ENCODE measurements at places on chromosomes 7 and 10.
A peak's percentile ranks its signal among the peaks of the same experiment; 100 is the strongest.

GRCh38 chr7:157409149-157409752 lies 72.4 kb downstream of the DNAJB6 start:
- DNase-seq = no peak

GRCh38 chr7:39099146-39099545 lies 121.4 kb downstream of the POU6F2 start:
- no peak for DNase-seq

DNA sequence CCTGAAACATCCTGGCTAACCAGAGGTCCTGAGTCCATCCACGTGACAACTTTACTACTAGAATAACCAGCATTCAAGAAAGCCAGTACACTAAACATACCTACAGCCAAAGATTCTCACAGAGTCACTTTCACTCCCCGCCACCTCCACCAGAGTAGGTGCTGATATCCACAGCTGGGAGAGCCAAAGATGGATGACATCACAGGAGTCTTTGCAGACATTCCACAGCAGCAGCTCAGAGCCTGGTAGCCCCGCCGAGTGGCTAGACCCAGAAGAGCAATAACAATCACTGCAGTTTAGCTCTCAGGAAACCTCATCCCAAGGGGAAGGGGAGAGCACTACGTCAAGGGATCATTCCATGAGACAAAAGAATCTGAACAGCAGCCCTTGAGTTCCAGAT lies 13.5 kb upstream of the ADAM22 start:
- no peak for DNase-seq

GRCh38 chr7:63899691-63900393 lies 98.8 kb upstream of the ZNF722 start:
- peak; percentile 70 for DNase-seq

GRCh38 chr7:46207931-46208634 lies 287.0 kb upstream of the IGFBP3 start:
- no peak for DNase-seq

- no peak for DNase-seq
Observed at GRCh38 chr10:50226610-50227009, 24.7 kb downstream of the ASAH2 start.

DNA sequence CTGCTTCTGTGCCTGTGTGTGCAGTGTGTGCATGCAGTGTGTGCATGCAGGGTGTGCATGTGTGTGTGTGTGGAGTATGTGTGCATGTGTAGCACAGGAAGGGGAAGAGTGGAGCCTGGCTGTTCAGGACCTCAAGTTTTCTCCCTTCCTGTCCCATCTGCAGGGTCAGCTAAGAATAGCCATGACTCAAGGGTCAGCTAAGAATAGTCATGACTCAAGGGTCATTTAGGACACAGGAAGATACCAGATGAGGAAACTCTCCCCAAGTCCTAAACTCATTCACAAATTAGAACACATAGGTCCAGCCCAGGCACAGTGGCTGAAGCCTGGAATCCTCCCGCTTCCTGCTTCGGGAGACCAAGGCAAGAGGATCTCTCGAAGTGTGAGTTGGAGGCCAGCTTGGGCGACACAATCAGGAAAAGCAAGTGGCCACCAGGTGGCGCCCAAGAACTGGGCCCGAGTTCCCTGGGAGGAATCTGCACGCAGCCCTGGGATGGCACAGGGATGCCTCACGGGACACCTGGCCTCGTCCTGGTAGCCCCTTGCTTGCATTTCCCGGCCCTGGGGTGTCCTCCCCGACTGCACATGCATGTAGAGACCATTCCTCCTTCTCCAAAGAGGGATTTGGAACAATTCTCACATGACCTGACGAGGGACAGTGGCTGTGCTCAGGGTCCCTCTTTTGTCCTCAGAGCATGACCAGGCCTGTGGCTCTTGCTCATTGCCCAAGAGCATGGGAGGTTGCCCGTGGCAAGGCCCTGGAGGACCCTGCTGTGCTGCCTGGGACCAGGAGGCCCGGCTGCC lies 21.4 kb upstream of the VOPP1 start:
- DNase-seq = peak; percentile 53

DNA sequence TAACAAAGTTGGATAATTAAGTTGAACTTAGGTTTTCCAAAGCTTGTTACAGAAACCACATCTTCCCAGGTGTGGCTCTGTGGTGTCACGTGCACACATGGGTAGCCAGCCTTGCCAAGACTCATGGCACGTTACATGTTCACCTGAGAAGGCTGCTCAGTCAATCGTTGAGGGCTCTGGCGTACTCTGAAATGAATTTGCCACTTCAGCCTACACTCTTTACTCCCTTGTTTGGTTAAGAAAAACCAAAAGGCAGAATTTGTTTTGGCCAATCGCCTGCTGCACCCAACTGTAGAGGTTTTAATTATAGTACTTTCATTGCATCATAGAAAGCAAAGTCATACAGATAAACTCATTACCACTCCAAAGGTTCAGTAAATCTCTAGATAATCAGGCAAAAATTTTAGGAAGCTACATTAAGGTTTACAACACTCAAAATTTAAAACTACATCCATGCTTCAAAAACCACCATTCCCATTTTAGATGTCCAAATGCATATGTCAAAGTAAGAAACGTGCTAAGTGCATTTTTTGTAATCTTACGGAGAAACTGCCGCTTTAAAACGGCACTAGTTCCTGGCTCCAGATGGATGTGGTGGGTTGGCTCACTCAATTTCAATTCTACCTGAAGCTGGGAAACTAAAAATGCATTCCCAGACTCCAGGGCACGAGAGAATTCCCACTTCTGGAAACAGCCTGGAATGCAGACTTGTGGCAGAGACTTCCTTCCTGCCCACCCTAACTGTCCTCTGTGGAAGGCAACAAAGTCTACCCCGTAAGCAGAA lies 88.4 kb downstream of the DIP2C start:
- no peak for DNase-seq

DNA sequence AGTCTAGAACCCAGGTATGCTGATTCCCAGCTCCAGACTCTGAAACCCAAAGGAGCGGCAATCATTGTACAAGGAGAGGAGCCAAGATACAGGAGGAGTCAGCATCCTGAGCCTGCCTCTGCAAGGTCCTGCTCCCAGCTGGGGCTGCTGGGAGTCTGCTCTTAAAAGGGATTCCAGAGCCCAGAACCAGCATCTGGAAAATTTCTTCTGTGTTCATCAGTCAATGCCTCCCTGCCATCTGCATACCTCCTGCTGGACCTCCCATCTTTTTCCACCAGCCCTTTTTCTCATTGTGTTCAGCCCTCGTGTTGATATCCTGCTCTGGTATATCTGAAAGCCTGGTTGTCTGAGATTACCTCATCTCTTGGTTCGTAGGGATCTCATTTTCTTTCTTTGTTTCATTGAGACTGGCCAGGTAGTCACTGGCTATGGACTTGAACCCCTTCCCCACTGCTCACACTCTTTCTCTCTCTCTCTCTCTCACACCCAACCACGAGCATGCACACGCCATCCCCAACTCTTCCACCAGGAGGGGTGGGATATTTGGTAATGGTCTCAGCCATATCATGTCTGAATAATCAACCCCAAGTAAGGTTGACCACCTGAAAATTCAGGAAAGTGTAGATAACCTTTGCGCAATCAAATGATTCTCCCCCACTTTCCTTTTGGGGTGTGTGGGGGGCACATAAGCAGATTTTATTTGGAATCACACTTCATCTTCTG lies 608.8 kb downstream of the LRMDA start:
- no peak for DNase-seq

- no peak for DNase-seq
Observed at GRCh38 chr10:71837098-71837827, 13.8 kb downstream of the PSAP start.

DNA sequence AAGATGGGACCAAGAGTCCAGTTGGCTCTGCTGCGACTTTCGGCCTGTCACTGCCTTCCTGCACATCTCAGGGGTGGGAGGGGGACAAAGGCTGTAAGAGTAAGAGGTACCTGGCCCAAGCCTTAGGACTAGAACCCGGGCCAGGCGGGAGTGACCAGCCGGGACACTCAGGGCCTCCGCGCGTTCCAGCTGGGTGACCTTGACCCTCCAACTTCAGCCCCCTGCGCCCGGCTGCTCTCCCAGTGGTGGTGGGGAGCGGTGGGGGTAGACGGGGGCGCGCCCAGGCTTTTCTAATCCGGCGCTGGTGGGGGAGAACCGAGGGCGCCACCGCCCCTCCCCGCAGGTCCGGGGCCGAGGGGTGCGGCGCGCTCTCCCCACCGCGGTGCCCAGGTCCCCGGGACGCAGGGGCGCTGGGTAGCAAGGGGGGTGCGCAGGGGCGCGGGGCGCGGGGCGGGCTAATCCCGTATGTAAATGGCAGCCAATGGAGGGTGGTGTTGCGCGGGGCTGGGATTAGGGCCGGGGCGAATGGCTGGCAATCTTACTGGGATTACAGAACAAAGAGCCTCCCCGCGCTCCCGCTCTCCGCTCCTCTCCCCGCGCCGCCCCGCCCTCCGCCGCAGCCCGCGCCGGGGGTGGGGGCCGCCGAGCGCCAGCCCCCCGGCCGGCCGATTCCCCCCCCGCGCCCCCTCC lies at the start of gene GTF2IRD1:
GTF2IRD1 (plus strand) TSS at position 585 of the 690 bp plus-strand sequence. CDS start 54,175 bp downstream, outside the sequence.
- peak; percentile 40 for DNase-seq

GRCh38 chr7:27184337-27185012 lies 557 bp downstream of the HOXA11 start:
- DNase-seq = no peak

GRCh38 chr10:70131560-70131937 lies 1.1 kb downstream of the AIFM2 start:
- DNase-seq = no peak

GRCh38 chr10:127997271-127997670 lies 90.4 kb downstream of the PTPRE start:
- no peak for DNase-seq

- no peak for DNase-seq
Observed at GRCh38 chr7:67448271-67448670, 451.6 kb downstream of the TYW1 start.

GRCh38 chr10:63528084-63528744 lies 7.0 kb downstream of the REEP3 start:
- no peak for DNase-seq

GRCh38 chr7:132248841-132249240 lies 327.4 kb downstream of the PLXNA4 start:
- DNase-seq = no peak

GRCh38 chr7:124761164-124761715 lies 4.4 kb downstream of the GPR37 start:
- no peak for DNase-seq
